ENCODE measurements at places on chromosomes 7 and 10.

DNA sequence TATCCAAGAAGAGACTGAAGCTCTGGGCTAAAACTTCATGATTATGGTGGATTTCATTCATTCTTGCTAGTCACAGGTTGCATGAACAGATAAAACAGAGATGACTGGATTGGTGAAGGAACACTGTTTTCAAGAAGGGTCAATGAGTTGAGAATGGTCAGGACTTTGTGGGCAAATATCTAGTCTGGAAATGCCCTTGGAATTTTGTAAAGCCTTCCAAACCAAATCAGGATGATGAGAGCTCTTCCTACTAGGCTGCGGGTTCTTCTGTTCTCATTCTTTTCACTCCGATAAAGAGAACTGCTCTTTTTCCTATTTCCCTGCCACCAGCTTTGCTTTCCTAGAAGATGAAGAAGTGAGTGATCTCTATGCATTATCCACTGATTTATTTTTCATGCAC lies 171.4 kb downstream of the ARID5B start:
- peak; percentile 90 for DNase-seq

- no peak for DNase-seq
Observed at GRCh38 chr7:110156511-110156910, 934.4 kb upstream of the LRRN3 start.

DNA sequence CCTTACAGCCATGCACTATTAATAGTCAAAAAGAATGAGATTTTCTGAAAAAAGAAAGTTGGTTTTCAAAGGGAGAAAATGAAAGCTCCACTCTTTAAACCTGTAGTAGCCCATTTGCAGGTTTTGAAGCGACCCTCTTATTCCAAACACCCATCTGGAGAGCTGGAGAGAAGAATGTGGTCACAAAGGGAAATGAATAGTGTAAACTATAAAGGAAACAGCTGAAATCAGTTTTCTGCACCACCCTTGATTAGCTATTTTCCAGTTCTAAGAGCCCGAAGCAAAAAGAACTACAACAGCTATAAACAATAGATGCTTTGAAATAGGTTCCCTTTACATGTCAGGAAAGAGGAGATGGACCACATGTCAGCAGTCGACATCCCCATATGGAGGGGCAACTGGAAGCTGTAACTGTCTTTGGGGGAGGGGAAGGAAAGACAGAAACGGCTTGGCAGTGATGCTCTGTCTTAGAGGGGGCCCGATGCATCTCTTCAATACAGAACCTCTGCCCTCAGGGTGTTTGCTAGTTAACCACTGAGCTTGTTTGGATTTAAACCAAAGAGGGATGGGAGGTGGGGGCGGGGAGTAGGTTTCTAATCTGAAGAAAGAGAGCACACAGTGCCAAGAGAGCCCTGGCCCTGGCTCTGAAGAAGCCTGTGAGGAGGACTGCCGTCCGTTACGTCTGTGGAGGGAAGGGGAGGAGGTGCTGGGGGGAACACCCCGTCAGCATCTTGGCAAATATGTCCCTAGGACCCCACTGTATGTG lies 55.3 kb downstream of the CPVL start:
- no peak for DNase-seq

- no peak for DNase-seq
Observed at GRCh38 chr10:47028466-47028865, 117.2 kb downstream of the PTPN20 start.

DNA sequence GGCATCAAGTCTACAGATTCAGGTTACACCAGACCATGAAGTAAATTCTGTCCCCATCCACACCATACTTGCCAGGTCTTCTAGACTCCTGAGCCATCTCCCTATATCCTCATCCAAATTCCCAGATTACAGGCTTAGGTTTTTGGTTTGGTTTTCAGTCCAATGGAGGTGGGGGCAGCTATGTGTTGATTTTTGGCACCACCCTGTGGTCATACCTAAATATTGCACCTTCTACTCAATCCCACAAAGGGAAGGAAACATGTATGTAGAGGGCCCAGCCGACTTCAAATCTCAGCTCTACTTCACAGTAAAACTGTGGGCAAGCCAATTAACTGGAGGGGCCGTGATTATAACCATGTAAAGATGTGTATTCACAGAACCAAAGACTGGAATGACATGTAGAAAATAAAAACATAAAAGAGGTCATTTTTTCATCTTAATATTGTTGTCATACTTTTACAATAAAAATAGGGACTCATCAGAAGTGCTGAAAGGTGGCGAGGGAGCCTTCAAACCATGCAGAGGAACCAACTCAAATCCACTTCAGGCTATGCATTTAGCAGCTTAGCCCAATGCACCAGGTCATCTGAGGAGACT lies 19.8 kb downstream of the ERCC6 start:
- peak; percentile 46 for DNase-seq

- no peak for DNase-seq
Observed at GRCh38 chr10:101189461-101190401, 39.5 kb downstream of the LBX1 start.

- no peak for DNase-seq
Observed at GRCh38 chr10:48604039-48604990, 558 bp downstream of the ARHGAP22 start.

- no peak for DNase-seq
Observed at GRCh38 chr7:19869979-19870378, 96.6 kb upstream of the TMEM196 start.

DNA sequence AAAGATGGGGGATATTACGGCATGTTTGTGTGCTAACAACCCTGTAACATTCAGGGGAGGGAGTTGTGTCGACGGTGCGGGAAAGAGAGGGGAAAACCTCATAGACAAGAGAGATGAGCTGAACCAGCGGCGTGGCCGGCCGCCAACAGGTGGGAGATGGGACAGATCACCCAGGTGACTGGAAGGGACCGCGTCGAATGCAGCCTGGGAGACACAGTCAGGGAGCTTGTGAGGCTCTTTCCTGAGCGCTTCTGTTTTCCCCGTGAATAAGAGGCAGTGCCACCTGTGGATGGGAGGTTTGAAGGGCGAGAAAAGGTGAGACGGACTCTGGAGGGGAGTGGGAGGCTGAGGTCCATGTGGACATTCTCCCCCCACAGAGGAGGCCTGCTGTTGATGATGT lies 9.9 kb upstream of the PRKAG2 start:
- no peak for DNase-seq

- DNase-seq = no peak
Observed at GRCh38 chr7:123994449-123994848, 38.4 kb downstream of the TMEM229A start.

GRCh38 chr10:13001041-13001886 lies at the start of gene CCDC3:
TSS of gene CCDC3 (minus strand) at chr10:13001713. CDS start at chr10:13001570, 143 bp downstream.
- no peak for DNase-seq

DNA sequence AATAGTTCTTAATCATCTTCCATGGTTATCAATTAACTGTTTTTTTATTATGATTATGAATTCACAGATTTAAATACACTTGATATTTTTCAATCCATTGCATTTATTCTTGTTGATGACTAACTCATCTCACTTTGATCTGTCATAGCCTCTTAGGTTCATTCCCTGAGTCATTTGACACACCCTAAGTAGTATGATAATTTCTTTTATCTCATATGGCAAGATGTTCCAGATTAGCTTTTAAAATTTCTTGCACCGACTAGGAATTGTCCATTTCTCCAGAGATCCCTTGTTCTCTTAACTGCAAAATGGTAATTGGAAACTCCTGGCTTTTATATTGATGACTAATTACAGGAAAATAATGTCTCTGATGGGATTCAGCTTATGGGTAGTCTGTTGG lies 87.6 kb upstream of the CCDC6 start:
- DNase-seq = no peak

DNA sequence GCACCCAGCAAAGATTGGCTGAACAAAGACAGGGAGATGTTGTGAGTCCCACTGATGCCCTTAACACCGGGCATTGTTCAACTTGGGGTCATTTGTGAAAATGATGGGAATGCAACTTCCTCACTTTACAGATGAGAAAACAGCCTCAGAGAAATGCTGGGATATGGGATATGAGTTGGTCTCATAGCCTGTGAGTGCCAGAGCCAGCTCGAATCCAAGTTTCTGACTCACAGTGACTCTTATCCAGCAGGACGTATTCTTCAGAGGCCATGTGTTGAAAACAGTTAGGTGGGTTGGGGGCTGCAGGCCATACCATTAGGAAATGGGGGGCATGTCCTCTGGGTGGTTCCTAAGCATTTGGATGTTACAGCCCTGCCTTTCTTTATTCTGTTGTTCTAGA lies 45.2 kb downstream of the KIAA1217 start:
- peak; percentile 76 for DNase-seq

DNA sequence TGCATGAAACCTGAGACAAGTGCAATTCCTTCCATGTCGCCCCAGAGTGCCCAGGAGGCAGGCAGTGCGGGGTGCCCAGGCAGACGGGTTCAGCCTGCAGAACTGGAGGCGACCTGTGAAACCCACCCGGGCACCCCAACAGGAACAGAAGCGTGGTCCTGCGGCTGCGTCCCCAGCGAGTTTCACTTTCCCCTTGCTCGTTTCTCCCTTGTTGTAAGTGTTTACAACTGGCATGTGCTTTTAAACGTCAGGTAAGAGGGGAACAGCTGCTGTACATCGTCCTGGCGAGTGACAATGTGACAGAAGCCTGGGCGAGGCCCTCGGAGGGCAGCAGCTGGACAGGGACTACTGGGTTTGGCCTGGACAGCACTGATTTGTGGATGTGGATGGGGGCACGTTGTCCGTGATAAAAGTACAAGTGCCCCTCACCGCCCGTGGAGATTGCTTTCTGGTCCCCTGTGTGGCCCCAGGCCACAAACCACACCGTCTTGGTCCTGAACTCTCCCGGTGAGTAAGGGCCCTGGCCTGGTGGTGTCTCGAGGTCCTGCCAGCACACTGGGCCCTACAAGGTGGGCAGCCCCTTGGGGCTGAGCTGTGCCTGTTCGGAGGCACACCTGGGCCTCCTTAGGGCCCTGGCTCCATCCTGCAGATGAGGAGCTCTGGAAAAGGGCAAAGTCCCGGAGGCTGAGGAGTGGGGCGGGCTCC lies 4.0 kb downstream of the VENTX start:
- DNase-seq = no peak

- no peak for DNase-seq
Observed at GRCh38 chr10:27537166-27537565, 33.1 kb downstream of the RAB18 start.

- no peak for DNase-seq
Observed at GRCh38 chr10:3654980-3655379, 130.0 kb downstream of the KLF6 start.

GRCh38 chr10:103599211-103599610 lies 105.7 kb downstream of the NEURL1 start:
- no peak for DNase-seq

GRCh38 chr7:94883616-94884015 lies 23.8 kb upstream of the PPP1R9A start:
- DNase-seq = no peak

DNA sequence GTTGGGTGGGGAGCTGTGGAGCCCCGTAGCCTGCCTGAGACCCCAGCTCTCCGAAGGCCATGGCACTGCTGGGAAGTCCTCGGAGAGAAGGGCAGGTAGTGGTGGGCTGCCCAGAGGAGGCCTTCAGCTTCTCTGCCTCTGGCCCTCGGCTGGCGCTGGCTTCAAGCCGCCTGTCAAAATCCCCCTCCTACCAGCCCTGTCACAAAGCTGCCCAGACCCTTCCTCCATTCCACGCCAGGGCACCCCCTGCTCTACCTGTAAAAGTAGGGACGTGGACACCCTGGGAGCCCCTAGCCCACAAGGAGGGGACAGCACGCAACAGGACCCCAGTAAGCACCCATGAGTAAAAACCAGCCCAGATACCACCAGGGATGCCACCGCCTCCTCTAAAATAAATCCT lies 31.6 kb downstream of the MAD1L1 start:
- DNase-seq = no peak

GRCh38 chr7:150463461-150463860 lies 13.0 kb downstream of the GIMAP8 start:
- DNase-seq = no peak

GRCh38 chr7:113918946-113919345 lies at the start of gene PPP1R3A:
TSS of gene PPP1R3A (minus strand) at chr7:113919009. CDS start at chr7:113918996, 13 bp downstream.
- DNase-seq = no peak

DNA sequence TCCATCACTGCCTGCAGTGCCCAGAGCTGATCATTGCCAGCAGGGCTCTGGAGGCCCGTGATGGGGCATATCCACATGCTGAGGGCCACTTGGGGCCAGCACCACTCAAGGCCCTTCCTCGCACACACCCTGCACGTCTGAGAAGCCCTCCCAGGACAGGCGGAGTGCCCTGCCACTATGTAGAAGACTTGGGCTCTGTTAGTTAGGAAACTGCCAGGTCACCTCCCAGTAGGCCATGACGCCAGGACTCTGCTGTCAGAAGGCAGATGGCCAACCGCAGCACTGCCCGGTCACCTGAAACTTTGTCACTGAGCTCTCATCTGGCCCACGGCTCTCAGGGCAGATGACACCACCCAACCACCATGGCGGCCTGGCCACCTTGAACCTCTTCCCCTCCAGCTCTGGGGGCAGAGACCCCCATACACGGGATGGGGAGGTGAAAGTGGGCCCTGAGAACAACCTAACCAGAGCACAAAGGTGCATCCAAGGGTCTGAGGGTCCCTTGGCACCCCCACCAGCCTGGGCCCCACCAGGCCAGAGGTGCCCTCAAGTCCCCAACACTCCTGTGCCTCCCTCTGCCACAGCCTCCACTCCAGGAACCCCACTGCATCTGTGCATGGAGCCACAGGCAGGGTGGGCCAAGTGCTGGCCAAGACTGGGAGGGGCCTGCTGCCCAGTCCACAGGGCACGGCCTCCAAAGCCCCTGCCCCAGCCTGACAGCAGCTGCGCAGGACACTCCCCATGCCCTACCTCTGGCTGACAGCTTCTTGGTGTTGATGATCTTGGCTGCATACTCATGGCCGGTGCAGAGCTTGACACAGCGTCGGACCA lies 41.8 kb downstream of the CAMK2B start:
- no peak for DNase-seq

GRCh38 chr7:1632506-1632905 lies 37.6 kb upstream of the ELFN1 start:
- DNase-seq = no peak

- peak; percentile 98 for DNase-seq
Observed at GRCh38 chr7:151425670-151426440, 14.1 kb downstream of the CRYGN start.

- DNase-seq = no peak
Observed at GRCh38 chr7:73739387-73739767, 775 bp upstream of the ABHD11 start.

DNA sequence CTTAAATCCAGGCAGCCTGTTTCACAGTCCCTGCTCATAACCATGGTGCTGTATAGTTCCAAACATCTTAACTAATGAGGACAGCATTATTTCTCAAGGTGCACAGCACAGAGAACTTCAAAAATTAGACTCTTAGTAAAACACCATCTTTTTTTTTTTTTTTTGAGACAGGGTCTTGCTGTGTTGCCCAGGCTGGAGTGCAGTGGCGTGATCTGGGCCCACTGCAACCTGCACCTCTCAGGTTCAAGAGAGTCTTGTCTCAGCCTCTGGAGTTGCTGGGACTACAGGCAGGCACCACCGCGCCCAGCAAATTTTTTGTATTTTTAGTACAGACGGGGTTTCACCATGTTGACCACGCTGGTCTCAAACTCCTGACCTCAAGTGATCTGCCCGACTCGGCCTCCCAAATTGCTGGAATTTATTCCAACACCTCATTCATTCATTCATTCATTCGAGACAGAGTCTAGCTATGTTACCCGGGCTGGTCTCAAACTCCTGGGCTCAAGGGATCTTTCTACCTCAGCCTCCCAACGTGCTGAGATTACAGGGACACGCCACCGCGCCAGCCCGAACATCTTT lies 507 bp upstream of the TMEM254 start:
- no peak for DNase-seq

Measured in amniotic epithelial cell (primary cell).